ENCODE measurements at places on chromosomes 3 and 15. TPM values are rescaled to one million over a fixed set of nuclear protein-coding genes. Genes with fewer than 3 reads are reported as not detected.

DNA sequence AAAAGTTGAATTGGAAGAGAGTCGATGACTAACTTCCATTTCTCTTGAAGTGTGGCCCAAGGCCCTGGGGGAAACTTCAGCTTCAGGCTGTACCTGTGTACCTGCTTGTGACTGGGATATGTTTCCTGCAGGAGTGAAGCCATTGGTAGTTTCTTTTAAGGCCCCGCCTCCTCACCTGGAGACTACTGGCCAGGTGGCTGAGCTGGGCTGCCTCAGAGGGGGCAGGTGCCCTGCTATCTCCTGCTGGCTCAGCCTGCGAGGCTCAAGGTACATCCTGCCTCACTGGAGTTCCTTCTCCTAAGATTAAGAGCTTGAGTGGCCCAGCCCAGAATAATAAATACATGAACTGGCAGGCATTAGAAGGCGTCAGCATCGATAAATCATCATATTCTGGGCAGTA is 121.6 kb upstream of the ROPN1 start:
- DNase-seq = no peak

DNA sequence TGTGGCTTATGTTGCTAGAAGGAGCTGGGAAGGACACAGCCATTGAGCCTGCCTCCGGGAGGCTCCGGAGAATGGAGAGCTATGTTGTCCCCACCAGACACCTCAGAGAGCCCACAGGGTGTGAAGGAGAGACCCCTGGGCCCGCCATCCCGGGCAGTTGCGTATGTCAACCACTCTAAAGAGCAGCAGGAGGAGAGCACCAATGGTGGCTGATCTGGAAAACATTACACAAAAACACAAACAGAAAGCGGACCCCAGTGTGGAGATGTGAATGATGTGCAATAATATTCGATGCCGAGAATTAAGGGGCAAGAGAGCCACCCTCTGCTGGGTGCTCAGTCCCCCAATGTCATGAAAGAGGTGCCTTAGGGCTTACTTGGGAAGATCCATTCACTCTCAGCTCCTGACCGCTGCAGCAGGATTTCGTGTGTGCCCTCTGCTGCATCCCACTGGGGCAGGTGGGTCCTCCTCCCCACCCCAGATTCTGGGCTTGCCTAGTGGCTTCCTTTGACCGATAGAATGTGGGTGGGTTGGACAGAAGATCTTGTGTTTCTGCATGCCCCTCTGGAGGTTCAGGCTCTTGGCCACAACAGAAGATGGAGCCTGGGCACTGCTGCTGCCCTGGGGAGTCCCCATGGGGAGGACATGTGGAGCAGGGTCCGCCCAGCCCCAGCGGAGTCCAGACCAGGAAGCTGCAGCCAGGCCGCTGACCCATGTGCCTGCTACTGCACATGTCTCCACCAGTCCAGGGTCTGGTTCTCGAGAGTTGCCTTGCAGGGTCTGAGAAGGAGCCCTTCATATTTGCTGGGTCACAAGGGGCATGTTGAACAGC is 245.3 kb downstream of the OCA2 start:
- DNase-seq = no peak

DNA sequence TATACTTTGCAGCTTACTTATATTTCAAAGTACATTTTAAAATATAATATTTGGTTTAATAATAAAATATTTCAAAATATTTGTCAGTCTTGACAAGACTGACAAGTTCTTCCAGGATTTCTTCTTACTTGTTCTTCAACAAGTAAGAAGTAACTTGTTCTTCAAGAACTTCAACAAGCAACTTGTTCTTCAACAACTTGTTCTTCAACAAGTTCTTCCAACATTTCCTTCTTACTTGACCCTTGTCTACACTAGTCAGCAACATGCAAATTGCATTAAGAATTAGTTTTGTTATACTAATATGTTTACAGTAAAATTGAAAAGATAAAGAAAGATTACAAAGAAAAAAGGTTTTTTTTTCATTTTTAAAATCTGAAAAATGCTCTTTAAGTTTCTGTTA is 731.7 kb downstream of the NSUN3 start:
- no peak for DNase-seq

DNA sequence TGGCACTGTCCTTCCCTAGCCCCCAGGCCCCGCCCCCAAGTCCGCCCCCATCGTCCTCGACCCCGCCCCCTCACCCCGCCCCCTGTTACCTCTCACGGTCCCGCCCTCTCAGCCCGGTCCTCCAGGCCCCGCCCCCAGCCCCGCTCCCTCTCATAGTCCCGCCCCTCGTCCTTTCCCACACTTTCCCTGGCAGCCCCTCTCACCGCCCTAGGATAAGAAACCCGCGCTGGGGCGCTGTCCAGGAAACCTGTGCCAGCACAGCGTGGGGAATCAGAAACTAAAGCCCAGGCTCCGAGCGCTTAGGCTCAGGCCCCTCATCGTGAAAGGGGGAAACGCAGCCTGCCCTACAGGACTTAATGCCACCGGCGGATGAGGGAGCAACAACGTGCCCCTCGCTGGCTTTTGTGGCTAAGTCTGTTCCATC is 20.9 kb downstream of the TRPM1 start:
- peak; percentile 27 for DNase-seq

GRCh38 chr3:36318621-36319200 is 61.6 kb upstream of the STAC start:
- DNase-seq = no peak

CCDC174 gene
- total RNA-seq = 14.4 TPM

ZCWPW2 gene
- total RNA-seq = 1.3 TPM
